ENCODE measurements at places on chromosomes 7 and 10.

- DNase-seq, result no peak
These were observed 3.4 kb downstream of the PDGFA start for GRCh38 chr7:516216-516605.

DNA sequence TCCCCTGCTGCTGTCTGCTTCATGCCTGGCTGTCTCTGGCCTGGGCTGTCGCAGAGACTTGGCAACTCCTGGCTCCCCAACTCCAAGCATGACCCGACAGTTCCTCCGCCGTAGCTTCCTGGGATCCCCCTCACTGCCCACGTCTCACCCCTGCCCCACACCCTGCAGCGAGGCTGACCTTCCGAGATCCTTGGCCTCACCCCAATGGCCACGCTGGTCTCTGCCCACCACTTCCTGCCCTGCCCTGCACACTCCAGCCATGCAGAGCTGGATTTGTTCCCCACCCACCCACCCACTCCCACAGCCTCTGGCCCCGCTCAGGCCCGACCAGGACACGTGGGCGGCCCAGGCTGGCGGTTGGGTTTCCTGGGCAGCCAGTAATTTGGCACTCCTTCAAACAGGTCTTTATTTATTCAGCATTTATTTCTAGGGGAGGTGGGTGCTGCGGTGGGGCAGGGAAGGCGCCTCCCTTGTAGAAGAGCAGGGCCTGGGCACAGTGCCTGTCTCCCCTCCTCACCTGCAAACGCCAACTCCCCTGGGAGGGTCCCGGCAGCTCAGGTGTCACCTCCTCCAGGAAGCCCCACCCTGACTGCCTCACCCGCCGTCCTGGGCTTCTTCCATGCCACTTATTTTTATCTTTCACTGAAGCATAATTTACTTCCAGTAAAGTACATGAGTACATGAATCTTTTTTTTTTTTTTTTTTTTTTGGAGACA, 25.5 kb downstream of the GTF2IRD1 start:
- DNase-seq, result no peak

- DNase-seq, result no peak
These were observed 18.2 kb upstream of the CDH23 start for GRCh38 chr10:71378336-71379117.

DNA sequence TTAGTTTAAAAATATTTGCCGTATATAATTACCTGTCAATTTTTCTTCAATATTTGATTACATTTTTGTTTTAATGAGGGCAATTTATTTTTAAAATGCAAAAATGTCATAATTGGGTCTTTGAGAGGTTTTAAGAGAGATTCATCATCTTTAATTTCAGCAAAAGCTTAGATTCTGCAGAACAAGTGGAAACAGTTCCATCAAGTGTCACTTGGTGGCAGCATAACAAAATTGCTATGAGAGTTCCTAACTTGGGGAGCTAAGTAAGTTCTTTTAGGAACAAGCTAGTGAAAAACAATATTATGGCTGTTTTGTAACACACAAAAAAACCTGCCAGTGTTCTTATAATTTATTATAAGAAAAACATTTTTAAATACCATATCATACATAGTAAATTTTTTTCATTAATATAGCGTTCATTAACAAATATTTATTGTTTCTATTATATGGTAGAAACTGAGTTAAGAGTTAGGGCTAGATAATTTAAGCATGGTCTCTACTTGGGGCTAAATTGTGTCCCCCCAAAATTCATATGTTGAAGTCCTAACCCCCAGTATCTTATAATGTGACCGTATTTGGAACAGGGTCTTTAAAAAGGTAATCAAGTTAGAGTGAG, 155.2 kb downstream of the MAGI2 start:
- peak; percentile 21 for DNase-seq

DNA sequence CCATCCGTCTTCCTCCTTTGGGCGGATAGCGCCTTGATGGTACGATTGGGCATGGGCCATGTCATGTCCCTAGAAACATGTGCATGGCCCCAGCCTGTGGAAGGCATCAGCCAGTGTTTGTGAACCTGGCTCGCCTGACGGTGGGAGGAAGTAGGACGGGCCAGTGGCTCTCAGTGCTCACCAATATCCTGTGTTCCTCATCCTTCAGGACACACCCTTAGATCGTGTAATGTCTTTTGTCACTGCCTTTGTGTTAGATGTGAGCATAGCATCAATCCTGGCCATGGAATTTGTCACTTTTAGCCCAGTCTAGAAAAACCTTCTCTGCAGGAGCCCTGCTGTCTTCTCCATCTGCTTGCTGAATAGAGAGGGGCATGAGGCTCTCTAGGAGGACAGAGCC, 77.6 kb downstream of the PFKFB3 start:
- no peak for DNase-seq

- peak; percentile 56 for DNase-seq
These were observed 3.1 kb upstream of the MRC1 start for GRCh38 chr10:17805921-17806577.

GRCh38 chr10:10044922-10045764, 972.5 kb upstream of the CELF2 start:
- peak; percentile 21 for DNase-seq

- no peak for DNase-seq
These were observed 31.6 kb downstream of the SLIT1 start for GRCh38 chr10:97154162-97154561.

GRCh38 chr7:107125475-107125874, 43.3 kb upstream of the HBP1 start:
- DNase-seq, result no peak

- no peak for DNase-seq
These were observed 197.3 kb downstream of the PRPF18 start for GRCh38 chr10:13784067-13784466.

GRCh38 chr10:68327889-68328786, 3.7 kb upstream of the HNRNPH3 start:
- peak; percentile 70 for DNase-seq

- no peak for DNase-seq
These were observed 271.2 kb downstream of the ADRA2A start for GRCh38 chr10:111348076-111348475.

DNA sequence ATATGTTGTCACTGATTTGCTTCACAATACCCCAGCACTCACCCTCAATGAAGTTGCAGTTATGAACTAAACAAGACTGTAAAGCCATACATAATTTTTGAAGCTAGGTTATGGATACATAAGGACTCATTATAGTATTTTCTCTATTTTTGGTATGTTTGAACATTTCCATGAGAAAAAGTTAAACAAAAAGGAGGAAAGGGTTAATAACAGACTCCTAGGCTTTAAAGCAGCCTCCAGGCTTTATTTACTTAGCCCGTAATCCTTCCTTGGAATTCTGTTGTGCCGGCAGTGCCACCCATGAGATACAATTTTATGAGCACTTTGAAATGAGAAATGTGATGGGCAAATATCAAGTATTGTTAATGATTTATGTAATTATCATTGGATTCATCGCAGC, 2.1 kb upstream of the DENND11 start:
- DNase-seq, result no peak

- no peak for DNase-seq
These were observed 498.2 kb downstream of the PHTF2 start for GRCh38 chr7:78296644-78297371.

DNA sequence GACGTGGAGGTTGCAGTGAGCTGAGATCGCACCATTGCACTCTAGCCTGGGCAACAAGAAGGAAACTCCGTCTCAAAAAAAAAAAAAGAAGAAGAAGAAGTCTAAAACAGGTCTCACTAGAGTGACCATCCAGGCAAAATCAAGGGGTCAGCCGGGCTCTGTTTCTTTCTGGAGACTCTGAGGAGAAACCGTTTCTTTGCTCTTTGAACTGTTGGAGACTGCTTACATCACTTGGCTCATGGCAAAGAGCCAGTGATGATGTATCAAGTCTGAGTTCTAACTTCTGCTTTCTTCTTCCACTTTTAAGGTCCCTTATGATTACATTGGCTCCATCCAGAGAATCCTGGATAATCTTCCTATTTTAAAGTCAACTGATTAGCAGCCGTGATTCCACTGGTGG, 306.8 kb downstream of the WDR11 start:
- DNase-seq, result no peak

DNA sequence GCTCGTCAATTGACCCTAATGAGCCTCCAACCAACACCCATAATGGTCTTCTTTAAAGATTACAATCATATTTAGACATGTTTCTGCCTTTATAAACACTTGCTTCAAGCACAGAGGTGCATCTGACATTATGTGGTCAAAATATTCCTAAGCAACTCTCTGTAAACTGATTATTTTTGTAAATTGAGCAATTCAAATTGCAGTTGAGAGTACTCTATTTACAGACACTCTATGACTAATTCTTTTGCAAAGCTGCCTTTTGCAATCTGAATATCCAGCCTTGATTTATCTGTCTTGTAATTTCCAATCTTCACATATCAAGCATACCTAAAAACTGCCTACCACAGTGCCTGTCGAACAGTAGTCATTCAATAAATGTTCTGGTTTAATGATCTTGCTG, 112.0 kb downstream of the PDE1C start:
- no peak for DNase-seq

DNA sequence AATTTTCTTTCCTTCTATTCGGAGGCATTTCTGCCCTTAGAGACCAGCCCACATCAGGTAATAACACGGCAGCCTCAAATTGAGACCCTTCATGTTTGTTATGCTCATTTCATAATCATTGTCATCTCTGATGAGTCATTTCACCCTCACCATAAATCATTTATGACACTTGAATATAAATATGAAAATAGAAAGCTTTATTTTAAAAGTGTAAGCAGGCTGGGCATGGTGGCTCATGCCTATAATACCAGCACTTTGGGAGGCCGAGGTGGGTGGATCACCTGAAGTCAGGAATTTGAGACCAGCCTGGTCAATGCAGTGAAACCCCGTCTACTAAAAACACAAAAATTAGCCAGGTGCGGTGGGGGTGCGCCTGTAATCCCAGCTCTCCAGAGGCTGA, 57.4 kb upstream of the EGFR start:
- DNase-seq, result no peak

- DNase-seq, result no peak
These were observed 31.3 kb downstream of the PAX2 start for GRCh38 chr10:100776671-100777070.

- DNase-seq, result no peak
These were observed 7.9 kb upstream of the GSDME start for GRCh38 chr7:24764972-24765744.

- DNase-seq, result no peak
These were observed 9.2 kb downstream of the SP8 start for GRCh38 chr7:20777377-20778062.

GRCh38 chr10:88456730-88457129, 126.4 kb downstream of the RNLS start:
- DNase-seq, result no peak

GRCh38 chr10:122265896-122266295, 5.2 kb upstream of the BTBD16 start:
- DNase-seq, result no peak

- no peak for DNase-seq
These were observed 3.4 kb downstream of the PHYH start for GRCh38 chr10:13296476-13296875.
